ENCODE measurements at places on chromosomes 2 and 18. TPM values are rescaled to one million over a fixed set of nuclear protein-coding genes. Genes with fewer than 3 reads are reported as not detected.
A peak's percentile ranks its signal among the peaks of the same experiment; 100 is the strongest.

DNA sequence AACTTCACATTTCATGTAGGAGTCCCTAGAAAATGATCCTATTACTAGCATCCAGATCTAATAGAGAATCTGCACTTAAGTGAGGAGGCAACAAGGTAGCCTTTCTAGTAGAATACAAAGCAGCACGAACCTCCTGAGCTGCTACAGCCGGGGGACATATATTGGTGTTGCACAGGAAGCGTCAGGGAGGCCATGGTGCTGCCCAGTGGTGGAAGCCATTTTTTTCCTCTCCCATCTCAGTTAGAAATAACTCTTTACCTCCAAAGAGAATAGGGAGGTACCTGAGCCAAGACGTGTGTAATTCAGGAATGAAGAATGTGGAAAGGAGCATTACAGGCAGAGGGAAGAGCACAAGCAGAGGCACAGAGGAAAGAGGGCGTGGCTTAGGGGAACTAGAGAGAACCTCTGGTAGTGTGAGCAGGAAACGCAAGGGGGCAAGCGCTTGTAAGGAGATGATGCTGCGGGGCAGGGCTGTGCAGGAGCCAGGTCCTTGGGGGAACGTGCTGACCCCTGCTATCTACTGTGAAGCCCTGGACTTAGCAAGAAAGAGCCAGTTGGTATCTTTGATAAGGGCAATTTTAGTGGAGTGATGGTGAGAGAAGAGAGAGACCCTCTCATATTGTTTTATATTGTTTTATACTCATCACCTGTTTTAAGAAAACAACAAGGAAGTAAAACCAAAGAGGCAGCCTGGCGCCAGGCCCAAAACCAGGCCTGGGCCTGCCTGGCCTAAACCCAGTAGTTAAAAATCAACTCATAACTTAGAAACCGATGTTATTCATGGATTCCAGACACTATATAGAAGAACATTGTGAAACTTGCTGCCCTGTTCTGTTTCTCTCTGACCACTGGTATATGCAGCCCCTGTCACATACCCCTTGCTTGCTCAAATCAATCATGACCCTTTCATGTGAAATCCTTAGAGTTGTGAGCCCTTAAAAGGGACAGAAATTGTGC, 50.0 kb upstream of the TTC39C start:
- DNase-seq = no peak
- H3K27me3 ChIP-seq = no peaks in the 10 kb centered on the region
- H3K4me1 ChIP-seq = no peaks in the 10 kb centered on the region
- H3K4me3 ChIP-seq = no peak overlapping the region

Gene KIAA2012
- total RNA-seq = not detected

Gene HOXD4
- total RNA-seq = 5.8 TPM

DNA sequence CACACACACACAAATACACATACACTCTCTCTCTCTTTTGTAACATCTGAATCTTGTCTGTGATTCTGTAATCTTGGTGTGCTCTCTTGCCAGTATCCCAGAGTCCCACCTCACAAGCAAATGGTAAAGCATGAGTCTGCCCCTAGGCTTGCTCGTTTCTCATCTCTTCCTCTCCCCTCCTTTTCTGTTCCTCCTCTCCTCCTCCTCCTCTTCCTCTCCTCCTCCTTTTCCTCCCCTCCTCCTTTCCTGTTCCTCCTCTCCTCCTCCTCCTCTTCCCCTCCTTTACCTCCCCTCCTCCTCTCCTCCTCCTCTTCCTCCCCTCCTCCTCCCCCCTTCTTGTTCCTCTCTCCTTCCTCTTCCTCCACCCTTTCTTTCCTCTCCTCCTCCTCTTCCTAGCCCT, 59.0 kb downstream of the TNFRSF11A start:
- DNase-seq = no peak
- no peak overlapping the region for H3K27ac ChIP-seq
- H3K36me3 ChIP-seq = no peaks in the 10 kb centered on the region
- H3K27me3 ChIP-seq = no peaks in the 10 kb centered on the region
- peak overlapping the region; percentile 40 for H3K4me3 ChIP-seq

DNA sequence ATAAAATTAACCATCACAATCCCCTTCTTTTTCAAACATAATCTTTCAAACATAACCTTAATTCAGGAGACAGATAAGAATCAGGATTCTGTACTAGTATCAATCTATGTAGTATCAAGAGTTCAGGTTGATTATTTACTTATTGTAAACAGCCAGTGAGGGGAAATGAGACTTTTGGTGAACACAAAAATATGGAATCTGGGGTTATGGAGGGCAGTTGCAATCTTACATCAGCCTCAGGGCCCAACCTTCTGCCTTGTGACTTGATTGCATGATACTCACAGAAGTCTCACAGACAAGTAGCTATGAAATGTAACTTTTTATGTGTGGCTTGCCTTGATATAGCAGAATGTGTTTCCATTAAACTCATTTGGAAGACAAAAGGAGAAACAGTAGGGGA, 262.7 kb upstream of the THSD7B start:
- no peak overlapping the region for H3K27ac ChIP-seq
- DNase-seq = no peak
- no peaks in the 10 kb centered on the region for H3K36me3 ChIP-seq
- H3K4me1 ChIP-seq = no peaks in the 10 kb centered on the region

Data from breast epithelium (tissue), 4 donors.